CD4-positive, alpha-beta T cell treated with Interleukin-21 for 1 hour (primary cell): ENCODE measurements at places on chromosomes 5 and 9.
A peak's percentile ranks its signal among the peaks of the same experiment; 100 is the strongest.

- DNase-seq = no peak
Measured at GRCh38 chr9:36035006-36035405, 1.7 kb upstream of the RECK start.

DNA sequence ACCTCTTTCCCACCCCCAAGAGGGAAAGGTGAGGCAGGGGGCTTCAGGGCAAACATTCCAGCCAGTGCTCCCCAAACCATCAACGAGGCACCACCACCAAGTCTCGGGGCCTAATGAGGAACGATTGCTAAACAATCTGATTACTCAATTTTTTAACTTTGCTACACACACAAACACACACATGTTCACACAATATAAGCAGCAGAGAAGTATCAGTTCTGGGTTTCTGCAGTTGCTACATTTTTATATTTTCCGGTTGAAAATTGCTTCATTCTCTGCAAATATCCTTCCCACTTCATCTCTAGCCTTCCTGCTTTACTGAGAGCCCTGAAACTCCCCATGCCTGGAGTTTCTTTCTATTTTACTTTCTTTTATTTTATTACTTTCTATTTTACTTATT, 60.2 kb downstream of the FEM1C start:
- no peak for DNase-seq

DNA sequence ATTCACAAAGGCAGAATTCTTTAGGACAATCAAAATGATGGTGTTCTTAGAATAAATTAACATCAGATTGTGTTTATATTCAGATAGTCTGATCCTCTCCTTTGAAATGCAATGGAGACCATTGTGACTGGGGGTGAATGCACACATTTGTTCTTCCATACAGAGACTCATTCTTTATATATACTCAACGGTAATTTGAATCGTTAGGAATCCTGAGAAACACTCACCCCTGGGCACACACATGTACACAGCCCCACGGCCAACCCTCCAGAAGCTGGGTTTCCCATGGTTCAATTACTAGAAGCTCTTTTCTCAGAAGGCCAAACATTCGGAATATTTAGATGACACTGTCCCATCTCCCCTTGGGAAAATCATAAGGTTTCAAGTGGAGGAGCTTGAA, 57.5 kb upstream of the EPB41L4B start:
- no peak for DNase-seq

GRCh38 chr9:122276096-122276495, 11.4 kb downstream of the MRRF start:
- DNase-seq = no peak

- DNase-seq = no peak
Measured at GRCh38 chr5:45279109-45279508, 417.1 kb downstream of the HCN1 start.

- no peak for DNase-seq
Measured at GRCh38 chr9:114071197-114071795, 6.8 kb downstream of the AMBP start.

DNA sequence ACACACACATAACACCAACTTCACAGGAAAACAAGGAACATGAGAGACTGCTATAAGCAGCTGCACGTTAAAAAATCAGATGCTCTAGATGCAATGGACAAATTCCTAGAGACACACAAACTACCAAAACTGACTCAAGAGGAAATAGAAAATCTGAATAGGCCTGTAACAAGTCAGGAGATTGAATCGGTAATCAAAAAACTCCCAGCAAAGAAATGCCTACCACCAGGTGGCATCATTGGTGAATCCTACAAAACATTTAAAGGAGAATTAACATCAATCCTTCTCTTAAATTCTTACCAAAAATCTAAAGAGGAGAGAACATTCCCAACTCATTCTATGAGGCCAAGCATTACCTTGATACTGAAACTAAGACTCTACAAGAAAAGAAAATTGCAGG, 54.9 kb downstream of the NDST1 start:
- DNase-seq = peak; percentile 32

GRCh38 chr9:86318187-86318586, 35.8 kb upstream of the ISCA1 start:
- no peak for DNase-seq

DNA sequence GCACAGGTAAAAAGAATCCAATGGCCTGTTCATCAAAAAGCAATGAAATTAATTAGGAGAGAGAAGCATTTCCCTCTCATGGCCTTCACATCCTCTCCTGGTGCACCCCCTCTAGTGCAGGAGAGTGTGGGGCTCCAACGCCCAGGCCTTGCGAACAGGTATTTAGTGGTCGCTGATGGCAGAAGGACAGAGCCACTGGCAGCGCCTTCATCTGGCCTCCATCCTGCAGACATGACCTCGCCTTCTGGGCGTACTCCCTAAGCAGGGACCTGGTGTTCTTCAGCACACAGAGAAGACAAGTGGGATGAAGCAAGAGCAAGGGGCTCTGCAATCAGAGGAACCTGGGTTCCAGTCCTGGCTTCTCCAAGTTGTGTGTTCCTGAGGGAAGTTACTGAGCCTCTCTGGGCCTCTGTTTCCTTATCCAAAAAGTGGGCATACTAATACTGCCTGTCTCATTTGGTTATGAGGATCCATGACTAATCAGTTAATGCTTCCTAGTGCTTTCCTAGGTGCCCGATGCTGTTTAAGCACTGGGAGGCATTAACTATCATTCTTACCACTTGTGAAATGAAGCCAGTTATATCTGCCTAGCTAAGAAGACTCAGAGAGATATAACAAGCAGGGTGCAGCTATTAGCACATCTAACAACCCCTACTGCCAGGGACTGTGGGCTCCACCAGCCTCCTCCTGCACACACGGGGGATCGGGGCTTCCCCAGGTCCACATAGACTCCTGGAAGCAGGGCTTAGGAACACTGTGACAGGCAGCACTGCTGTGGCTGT, 77.3 kb downstream of the SEMA4D start:
- no peak for DNase-seq

- no peak for DNase-seq
Measured at GRCh38 chr9:120385606-120386389, 194.2 kb downstream of the CDK5RAP2 start.

GRCh38 chr9:137907776-137908175, 30.2 kb downstream of the CACNA1B start:
- no peak for DNase-seq

GRCh38 chr5:28483327-28484025, 1445.1 kb upstream of the CDH9 start:
- no peak for DNase-seq
